HL-60 (cell line): ENCODE measurements at places on chromosomes 4 and X.

DNA sequence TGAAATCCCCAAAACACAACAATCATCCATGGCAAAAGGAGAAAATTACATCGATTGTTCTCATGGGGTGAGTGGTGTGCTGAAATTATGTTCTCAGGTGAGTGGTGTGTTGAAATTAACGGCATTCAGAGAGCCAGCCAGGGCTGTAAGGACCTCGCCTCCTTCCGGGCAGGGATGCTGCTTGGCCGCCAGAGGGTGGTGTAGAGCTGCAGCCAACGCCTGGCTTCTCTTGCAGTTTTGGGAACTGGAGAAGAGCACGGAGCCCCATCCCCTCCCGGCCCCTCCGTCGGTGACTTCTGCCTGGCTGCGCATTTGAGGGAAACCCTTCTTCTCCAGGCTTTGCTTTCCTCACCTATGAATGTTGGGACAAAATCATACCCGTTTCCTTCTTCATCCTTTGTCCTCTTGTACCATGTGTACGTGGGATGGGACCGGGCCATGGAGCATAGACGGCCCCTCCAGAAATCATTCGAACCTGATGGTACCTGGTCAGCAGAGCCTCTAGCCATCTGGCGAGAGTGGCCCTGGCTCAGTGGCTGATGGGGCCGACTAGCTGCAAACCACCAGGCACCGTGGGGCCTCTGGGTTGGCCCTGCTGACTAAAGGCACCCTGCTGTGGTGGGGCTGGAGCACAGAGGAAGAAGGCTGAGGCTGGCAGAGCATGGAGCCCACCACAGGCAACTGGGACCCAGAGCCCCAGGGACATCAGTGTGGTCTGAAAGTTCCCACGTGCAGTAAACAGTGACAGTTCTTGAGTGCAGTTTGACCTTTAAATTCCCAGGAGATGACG lies 28.4 kb downstream of the TRMT44 start:
- DNase-seq, result peak; percentile 36

- DNase-seq, result no peak
Measured at GRCh38 chr4:73868206-73869129, 725 bp upstream of the CXCL1 start.

- no peak for DNase-seq
Measured at GRCh38 chr4:1126506-1126905, 13.1 kb upstream of the RNF212 start.

GRCh38 chr4:175351473-175351872 lies 433.3 kb downstream of the ADAM29 start:
- no peak for DNase-seq

DNA sequence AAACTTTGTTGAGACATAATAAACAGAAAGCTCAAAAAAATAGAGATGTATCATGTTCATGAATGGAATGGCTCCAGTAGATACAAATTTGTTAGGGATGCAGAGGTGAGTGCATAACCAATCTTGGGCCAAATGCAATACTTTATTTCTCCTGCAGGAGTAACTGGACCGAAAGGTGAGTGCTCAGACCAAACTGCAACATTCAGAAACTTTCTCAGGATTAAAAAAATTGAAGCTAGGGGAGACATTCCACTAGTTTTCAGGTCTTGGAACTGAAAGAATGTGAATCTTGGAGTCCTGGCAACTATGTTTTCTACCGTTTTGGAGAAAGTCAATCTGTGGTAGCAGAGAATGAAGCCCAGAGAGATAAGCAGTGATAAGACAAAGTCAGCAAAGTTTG lies 21.2 kb upstream of the LCORL start:
- DNase-seq, result no peak

DNA sequence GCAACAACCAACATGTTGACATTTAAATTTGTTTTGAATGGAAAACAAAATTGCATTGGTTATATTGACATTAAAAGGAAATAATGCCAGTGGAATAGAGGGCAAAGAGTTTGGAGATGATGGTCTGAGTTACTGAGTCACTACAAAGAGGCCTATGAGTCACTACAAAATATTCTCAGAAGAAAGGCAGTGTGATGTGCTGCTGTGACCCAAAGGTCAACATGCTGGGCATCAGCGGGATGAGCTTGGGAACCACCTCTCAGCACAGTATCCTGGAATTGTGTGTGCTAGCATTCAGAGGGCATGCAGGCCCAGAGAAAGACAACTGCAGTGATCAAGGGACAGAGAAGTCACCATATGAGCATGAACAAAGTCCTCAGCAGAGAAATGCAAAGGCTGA lies 2.8 kb downstream of the CMC4 start:
- no peak for DNase-seq

- no peak for DNase-seq
Measured at GRCh38 chr4:17347445-17347844, 164.4 kb downstream of the QDPR start.

- no peak for DNase-seq
Measured at GRCh38 chr4:8908206-8908893, 36.7 kb upstream of the HMX1 start.

- DNase-seq, result peak; percentile 77
Measured at GRCh38 chr4:153655928-153656327, 28.2 kb upstream of the TLR2 start.

DNA sequence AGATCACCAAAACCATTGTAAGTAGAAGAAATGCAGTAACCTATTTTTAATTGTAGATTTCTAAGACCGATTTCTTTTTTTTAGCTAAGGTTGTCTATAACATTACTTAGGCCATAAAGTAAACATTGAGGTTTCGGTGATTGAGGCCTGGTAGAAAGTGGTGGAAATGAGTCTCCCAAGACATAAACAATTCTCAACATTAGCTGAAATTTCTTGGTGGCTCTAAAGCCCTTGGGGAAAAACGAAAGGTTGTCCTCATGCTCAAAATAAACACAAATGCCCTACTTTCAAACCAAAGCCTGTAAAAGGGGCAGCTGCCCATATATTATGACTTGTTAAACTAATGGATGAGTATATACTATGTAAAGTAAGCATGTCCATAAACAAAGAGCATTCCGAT lies 98.8 kb downstream of the SCFD2 start:
- no peak for DNase-seq

- no peak for DNase-seq
Measured at GRCh38 chr4:85107553-85107952, 141.1 kb upstream of the WDFY3 start.

DNA sequence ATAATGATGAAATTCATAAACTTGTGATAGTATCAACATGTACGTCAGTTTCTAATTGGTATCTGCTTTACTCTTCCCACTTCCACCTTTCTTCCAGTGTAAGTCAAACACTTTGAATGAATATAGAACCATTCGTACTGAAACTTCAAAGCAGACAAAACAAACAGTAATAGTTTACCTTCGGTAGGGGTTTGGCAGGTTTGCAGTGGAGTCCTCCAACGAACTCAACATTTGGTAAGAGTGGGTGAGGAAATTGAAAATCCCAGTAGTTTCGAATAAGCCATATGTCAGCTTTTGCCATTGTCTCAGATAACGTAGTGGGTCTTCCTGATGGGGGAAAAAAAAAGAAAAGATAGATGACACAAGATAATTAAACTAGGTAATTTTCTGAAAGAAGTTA lies 2.2 kb downstream of the UGT2B4 start:
- DNase-seq, result no peak

- DNase-seq, result no peak
Measured at GRCh38 chrX:118773782-118774181, 46.4 kb downstream of the IL13RA1 start.

DNA sequence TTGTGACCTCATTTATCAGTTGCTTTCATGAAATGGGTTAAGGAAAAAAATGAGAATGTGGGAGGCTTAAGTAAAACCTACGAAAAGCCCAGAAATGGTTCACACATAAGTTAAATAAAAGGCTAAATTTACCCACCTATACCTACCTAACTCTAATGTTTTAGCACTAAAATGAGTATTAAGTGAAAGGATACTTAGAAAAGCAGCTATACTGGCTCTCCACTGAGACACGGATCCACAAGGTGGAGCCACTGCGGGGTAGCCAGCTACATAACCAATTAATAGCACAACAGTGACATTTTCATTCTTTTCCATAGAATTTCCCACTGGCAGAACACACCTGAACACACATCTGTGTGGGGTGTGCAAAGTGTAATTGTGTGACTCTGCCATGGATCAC lies 101.9 kb downstream of the MAML3 start:
- DNase-seq, result peak; percentile 51

DNA sequence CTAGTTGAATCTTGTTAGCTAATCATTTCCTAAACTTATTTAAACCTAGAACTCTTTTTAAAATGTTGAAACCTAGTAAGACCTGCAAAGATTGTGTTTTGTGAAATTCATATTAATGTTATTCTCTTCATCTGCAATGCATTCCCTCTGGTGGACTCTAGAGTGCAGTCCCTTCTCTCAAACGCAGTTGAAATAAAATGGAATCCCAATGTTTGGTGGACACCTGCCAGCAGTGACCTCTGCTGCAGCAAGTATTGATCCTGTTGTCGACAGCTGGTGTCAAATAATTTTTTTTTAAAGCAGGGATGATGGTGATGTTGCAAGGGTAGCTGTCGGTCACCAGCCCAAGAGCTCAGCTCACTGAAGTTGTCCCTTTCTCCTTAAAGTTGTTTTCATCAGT lies 492.0 kb downstream of the ZIC3 start:
- no peak for DNase-seq

DNA sequence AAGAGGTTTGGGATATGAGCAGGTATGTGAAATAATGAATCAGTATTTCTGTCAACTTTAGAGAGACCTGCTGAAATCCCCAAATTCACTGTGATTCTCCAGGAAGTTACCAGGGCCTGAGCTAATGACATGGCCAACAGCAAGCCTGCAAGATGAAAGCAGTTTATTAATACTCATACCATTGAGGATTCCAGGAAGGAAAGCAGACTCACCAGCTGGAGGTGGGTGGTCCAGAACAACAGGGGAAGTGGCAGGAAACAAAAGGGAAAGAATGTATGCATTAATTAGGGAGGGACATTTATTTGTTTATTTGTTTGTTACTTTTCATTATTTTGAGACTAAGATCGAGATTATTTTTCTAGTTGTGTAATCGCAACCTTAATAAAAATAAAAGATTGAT lies 196.6 kb upstream of the AGA start:
- no peak for DNase-seq

DNA sequence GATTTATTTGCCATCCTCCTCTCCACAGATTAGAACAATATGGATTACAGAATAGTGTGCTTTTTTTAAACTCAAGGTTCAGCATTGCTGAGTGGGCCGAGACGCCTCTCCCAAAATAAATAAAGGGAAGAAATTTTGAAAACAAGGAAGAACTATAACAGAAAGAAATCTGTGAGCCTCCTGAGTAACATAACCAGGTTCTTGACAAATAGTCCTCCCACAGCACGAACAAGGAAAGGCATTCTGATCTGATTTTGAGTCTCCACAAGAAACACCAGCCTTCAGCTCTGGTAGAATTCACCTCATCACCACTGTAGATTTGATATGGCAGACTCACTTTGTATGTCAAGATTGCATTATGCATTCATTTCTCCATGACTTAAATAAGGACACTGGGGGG lies 173.6 kb downstream of the HHIP start:
- DNase-seq, result no peak

- DNase-seq, result no peak
Measured at GRCh38 chr4:110104661-110105060, 93.8 kb downstream of the ELOVL6 start.

DNA sequence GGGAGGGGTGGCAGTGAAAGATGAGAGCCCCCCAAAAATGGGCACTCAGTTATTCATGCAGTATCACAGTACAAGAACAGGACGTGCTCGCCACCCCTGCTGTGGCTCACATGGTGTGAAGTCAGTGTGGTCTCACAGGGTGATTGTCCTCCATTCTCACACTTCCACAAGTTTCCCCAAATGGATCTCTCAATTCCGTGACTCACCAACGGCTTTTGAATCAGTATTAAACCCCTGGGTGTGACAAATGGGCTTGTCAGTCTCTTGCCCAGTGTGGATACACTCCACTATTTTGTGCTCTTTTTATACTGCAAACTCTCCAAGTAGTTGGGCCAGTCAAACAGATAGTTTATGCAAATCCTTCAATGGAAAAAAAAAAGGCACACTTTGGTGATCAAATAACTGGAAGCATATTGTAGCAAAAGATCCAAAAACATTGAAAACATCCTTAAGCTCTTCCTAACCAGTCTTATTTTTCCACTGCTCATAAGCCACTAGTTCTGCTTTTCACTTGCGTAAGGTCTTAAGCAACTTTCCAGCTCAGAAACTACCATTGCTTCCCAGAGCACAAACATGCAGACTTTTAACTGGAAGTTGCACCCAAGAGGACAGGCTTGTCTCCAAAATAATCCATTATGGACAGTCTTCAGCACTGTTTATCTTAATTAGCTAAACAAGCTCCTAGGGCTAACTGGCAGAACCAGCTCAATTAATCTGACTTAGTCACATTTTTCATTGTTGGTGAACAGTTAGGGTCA lies 365.7 kb downstream of the PPP3CA start:
- peak; percentile 88 for DNase-seq

- DNase-seq, result no peak
Measured at GRCh38 chrX:133570549-133570948, 155.3 kb upstream of the GPC4 start.

- no peak for DNase-seq
Measured at GRCh38 chr4:184019076-184019475, 114.0 kb downstream of the STOX2 start.

- no peak for DNase-seq
Measured at GRCh38 chr4:170389411-170389810, 299.7 kb upstream of the AADAT start.

DNA sequence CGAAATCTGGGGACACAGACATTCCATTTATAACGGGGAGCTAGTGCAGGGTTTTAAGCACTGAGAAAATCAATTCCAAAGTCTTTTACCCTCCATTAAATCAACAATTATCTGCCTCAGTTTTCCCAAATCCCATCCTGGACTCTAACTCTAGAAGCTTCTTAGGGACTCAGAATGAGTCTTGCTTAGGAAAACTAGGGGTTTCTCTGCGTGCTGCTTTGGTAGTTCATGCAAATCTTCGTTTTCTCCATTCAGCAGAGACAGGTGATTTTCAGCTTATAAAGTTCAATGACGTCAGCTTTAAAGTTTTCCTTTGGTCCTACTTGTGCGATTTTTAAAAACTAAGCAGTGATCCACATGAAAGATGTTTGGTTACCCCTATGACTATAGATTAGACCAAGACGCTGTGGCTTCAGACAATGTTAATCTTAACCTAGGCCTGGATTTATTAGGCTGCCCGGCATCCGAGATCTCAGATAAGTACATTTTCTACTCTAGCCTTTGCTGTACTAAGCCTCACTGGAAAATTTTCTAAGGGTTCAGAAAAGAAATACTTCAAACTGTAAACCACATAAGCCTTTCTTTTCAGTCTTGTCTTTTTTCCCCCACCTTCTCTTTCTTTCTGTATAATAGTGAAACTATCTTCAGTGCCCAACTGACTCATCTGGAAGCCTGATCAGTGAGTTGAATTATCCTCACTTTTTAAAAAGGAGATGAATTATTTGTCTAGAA lies 121.4 kb upstream of the GATB start:
- DNase-seq, result no peak

GRCh38 chrX:68892651-68893050 lies 63.8 kb downstream of the EFNB1 start:
- DNase-seq, result no peak

- DNase-seq, result no peak
Measured at GRCh38 chr4:26690506-26690905, 106.6 kb downstream of the TBC1D19 start.
